Bone marrow (tissue), 2 donors: ENCODE measurements at places on chromosomes 13 and 19.

- DNase-seq: no peak
These were observed 42.9 kb upstream of the RAP2A start for GRCh38 chr13:97390941-97391600.

DNA sequence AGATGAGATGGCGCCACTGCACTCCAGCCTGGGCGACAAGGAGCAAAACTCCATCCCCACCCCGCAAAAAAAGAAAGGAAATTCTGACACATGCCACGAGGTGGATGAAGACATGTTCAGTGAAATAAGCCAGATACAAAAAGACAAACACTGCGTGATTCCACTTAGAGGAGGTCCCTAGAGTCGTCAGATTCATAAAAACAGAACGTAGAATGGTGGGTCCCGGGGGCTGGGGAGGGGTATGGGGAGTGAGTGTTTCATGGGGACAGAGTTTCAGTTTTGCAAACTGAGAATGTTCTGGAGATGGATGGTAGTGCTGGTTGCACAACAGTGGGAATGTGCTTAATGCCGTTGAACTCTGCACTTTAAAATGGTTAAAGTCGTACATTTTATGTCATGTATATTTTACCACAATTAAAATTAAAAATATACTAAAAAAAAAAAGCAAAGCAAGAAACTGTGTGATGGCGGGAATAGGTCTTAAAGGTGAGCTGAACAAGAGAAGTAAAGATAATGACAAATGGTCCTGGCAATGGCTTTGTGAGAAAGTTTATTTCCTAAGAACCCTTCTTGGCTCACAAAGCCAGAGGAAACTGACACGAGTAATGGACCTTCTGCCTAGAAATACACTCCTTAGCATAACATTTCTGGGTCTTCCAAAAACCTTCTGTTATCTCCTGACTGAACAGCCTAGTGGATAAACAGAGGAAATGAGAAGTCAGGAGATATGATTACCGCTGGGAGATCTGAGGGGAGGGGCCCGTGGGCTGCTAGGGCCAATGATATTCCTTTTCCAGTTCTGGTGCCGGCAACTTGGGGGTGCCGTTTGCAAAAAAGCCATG lies 4.2 kb upstream of the SPC24 start:
- DNase-seq: no peak

DNA sequence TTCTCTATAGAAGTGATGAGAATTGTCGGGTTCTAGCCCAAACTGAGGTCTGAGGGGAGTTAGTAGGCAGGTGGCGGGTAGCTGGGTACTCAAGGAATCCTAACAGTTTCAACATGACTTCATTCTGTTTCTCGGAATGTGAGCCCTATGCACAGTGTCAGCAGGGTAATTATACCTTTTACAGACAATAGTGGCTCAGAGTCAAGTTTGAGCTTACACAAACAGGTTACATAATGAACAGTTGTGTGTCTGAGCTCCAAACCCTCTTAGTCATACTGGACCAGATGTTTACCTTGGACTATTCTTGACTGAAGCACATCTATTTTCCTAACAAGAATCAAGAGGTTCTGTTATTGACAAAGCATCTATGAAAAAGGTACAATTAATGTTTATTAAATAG lies 1066.7 kb upstream of the PCDH20 start:
- no peak for DNase-seq

- no peak for DNase-seq
These were observed 40.8 kb downstream of the BBC3 start for GRCh38 chr19:47190167-47190727.

DNA sequence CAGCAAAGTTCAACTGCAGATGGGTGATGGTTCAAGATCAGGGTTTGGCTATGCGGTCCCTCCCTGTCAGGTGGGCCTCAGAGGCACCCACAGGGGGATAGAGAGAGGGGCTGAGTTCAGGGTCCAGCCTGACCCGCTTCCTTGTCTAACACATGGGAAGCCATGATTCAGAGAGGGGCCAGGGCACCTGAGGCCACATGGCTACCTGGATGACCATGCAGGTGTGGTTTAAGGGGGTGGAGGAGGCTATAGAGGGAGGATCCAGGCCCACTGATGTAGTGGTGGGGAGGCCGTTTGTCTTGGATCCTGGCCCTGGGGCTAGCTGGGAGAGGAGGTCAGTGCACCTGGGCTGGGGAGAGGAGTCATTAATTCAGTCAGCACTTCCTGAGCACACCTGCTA lies 56.7 kb downstream of the ZNF536 start:
- no peak for DNase-seq

GRCh38 chr19:54570316-54570715 lies 3.3 kb upstream of the LILRA2 start:
- DNase-seq: no peak
